NCI-H345 (cell line): ENCODE measurements at places on chromosomes 4 and X.

DNA sequence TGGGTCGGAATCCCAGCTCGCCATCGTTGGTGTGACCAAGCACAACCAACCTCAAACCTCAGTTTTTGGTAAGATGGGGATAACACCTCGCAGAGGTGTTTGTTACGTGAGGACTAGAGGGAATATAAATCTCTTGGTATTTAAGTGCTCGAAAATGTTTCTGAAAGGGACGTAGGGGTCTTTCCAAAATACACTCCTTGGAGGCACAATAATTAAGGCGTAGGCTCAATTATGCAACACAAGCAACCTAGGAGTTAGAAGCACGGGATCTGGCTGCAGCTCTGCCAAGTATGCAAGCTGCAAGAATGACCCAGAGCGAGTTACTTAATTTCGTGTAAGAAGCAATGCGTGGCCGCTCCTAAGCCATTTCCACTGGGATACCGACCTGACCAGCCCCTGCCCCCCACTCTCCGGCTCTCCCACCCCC is 552 bp downstream of the ADH5 start:
- peak; percentile 12 for DNase-seq

DNA sequence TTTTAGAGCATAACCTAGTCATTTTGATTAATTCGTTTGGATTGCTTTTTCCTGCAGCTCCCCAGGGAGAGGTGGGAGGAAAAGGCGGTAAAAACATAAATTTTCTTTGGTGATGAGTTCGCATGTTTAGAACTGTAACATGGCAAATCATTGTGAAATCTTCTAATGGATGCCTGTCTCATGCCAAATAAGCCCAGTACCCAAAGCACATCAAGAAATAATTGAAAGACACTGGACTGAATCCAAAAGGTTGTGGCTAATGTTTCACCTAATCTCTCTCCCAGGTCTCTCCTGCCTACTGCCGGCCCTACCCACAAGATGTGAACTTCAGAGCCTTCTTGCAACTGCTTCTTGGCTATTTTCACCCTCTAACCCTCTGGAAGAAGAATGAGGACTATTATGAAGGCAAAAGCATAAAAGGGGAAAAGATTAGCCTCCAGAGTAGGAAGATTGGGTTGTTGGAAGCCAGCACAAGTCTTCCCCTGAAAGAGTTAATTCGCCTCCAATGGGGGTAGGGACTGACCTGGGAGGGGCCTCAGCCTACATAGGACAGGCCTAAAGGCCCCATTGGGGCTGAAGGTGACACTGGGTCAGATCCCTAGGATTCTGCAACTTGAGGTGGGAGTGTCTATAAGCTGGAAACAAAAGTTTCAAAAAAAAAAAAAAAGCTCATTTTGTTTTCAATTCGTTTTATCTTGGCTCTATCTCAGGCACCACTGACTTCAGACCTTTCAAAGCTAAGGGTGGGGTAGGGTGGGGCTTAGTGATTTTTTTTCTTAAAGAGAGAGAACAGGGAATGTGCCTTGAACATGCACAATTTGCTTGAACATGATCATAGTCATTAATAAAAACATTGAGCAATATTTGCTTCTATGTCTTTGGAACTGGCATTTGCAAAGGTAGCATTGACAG is 278.6 kb upstream of the KLF3 start:
- no peak for DNase-seq

GRCh38 chr4:89814362-89814761 is 22.6 kb downstream of the SNCA start:
- DNase-seq: no peak

DNA sequence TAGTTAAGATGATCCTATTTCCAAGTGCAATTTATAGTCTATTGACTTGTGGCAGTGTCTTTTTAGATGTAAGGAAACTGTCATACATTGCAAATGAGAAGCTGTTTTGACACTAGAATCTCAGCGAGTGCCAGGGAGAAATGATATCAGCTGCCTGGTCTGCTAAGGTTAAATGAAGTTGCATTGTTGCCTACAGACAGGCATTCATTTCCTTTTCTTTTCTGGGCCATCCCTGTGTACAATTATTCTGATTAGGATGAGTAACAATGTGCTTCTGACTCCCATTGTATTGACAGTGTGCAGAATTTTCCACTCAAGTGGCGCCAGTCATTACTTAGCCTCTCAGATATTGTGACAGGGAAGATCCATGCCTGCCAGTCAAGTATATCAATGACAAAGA is 231.2 kb downstream of the GPAT3 start:
- DNase-seq: no peak

- no peak for DNase-seq
Observed at GRCh38 chrX:101347859-101348451, 587 bp downstream of the TIMM8A start.

- DNase-seq: no peak
Observed at GRCh38 chr4:83217721-83218522, 66.7 kb downstream of the COQ2 start.

GRCh38 chrX:9966775-9967408 is at the start of gene CLDN34:
CLDN34 (plus strand) TSS chrX:9967358; CDS start chrX:9967358, 0 bp downstream.
- DNase-seq: no peak

DNA sequence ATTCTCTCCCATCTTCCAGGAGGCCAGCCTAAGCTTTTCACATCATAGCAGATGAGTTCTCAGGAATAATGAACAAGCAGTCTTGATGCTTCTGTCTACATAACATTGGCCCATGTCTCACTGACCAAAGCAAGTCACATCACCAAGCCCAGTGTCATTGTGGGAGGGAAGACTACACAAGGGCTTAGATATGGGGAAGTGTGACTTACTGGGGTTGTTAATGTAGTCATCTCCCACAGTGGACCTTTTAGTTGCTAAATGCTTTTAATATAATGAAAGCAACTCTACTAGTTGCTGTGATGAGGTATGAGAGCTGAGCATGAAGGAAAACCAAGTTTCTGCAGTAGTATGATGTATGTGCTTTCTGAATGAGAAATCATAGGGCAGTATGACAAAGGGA is 40.5 kb downstream of the TSPAN7 start:
- DNase-seq: no peak

DNA sequence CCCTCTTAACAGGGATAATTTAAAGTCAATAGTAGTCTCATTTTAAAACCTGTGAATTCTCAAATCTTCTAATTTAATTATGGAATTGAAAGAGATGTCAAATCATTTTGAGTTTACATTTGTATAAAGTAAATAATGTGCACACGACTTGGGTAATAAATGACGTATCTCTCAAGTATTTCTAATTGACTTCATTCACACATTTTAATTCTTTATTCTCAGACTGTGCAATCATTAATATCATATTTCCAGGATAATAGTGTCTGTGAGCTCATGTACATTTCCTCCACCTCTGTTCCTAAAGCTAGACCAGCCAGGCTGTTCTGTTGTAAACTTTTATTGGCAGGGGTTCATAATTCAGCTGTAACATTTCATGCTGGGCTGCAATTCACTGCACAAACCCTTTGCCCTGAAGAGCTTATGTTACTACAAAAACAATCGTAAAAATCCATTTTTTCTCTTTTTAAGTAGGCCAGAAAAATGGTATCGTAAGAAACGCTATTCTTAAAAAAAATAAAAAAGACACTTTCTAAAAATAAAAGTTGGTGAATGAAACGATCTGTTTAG is 1103.1 kb upstream of the TENM3 start:
- DNase-seq: no peak

- no peak for DNase-seq
Observed at GRCh38 chr4:86959588-86960500, 25.0 kb downstream of the AFF1 start.

GRCh38 chrX:29555465-29556091 is 659.8 kb upstream of the MAGEB2 start:
- no peak for DNase-seq

GRCh38 chr4:82044141-82044993 is 329.4 kb downstream of the HNRNPD start:
- peak; percentile 61 for DNase-seq

- no peak for DNase-seq
Observed at GRCh38 chr4:156515295-156515694, 456.3 kb downstream of the PDGFC start.
